Esophagus muscularis mucosa (tissue), 4 donors: ENCODE measurements at places on chromosomes 13 and 19. TPM values are rescaled to one million over a fixed set of nuclear protein-coding genes. Genes with fewer than 3 reads are reported as not detected.

The CBARP gene
- total RNA-seq, result 1.0 TPM

GRCh38 chr13:105788530-105788929 lies 746.9 kb downstream of the EFNB2 start:
- no peak overlapping the region for H3K4me3 ChIP-seq
- no peak for DNase-seq
- H3K4me1 ChIP-seq, result no peaks in the 10 kb centered on the region
- H3K27ac ChIP-seq, result no peak overlapping the region
- H3K27me3 ChIP-seq, result no peaks in the 10 kb centered on the region

DNA sequence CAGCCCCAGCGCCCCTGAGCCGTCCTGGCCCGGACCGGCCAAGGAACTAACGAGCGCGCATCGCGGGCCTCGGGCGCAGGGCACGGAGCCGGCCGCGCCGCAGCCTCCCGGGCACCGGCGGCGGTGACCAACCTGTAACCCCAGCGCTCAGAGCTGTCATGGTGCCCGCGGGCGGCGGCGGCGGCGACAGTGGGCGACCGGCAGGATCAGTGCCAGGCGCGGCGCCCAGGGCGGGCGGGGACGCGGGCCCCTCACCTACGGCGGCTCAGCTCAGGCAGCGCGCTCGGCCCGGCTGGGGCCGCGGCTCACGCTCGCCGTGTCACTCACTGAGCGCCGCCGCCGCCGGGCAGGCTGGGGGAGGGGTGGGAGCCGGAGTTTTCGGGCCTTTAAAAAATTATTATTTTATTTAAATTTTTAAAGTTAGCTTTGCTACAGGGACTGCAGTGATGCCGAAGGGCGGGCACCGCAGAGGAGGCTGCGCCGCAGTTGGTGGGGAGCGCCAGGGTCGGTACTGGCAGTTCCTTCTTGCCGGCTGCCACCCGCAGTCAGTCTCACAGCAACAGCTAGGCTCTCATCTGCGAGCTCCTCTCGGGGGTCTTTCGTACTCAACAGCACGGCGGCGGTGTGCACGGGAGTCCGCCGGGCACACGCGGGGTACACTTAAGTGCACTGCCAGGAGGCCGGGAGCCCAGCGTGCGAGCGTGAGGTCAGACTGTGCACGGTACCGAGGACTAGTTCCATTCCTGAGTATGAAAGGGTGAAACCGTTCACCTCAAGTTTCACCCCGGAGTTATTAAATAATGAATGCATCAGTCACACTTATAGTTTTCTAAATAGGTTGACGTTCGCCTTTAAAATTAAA lies at the start of gene NALCN:
Gene NALCN (minus strand): TSS at position 328 of the 862 bp plus-strand sequence. CDS start 17,382 bp downstream, outside the sequence.
- H3K27ac ChIP-seq, result no peak within 1 kb of the TSS
- H3K4me1 ChIP-seq, result peaks cover 18% of the 10 kb centered on the region
- H3K27me3 ChIP-seq, result no peaks in the 10 kb centered on the region
- H3K36me3 ChIP-seq, result no peaks in the 10 kb centered on the region
- peak within 1 kb of the TSS; percentile 51 for H3K4me3 ChIP-seq
- DNase-seq, result peak; percentile 89

DNA sequence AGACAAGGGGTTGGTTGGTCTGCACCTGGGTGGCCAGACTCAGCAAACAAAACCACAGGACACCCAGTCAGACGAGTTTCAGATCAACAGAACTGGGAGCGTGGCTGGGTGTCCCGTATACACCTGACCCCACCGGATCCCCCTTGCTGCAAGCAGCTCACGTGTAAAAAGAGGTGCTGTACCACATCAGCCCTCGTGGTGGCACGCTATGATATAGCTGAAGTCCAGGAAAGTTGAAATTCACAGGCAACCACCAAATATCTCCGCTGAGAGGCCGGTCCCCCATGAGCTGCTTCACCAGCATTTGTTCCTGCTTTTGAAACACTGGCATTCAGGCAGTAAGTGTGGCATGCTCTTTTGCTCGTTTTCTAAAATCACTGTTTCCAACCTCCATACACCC lies 92.3 kb downstream of the TUBA3C start:
- no peak for DNase-seq
- no peaks in the 10 kb centered on the region for H3K36me3 ChIP-seq
- H3K4me3 ChIP-seq, result no peak overlapping the region
- no peaks in the 10 kb centered on the region for H3K4me1 ChIP-seq
- no peak overlapping the region for H3K27ac ChIP-seq

The FFAR1 gene
- total RNA-seq, result not detected

DNA sequence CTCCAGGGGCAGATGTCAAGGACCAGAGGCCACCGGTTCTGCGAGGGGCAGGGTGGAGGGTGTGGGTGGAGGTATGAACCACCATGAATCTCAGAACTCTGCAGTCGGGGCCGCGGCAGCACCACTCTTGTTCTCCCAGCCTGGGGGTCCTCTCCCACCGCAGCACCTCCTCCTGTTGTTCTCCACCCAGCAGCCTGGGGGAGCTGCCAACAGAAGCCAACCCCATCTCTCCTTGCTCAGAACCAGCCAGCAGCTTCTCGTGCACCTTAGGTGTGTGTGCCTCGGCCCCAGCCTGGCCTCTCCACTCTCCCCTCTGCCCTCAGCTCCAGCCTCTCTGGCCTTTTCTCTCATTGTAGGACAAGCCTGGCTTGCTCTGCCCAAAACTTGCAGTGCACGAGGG lies 31.9 kb upstream of the CCNE1 start:
- no peaks in the 10 kb centered on the region for H3K4me1 ChIP-seq
- H3K4me3 ChIP-seq, result no peak overlapping the region
- no peak overlapping the region for H3K27ac ChIP-seq
- DNase-seq, result no peak
- no peaks in the 10 kb centered on the region for H3K36me3 ChIP-seq

The NCAN gene
- not detected for total RNA-seq

- H3K4me1 ChIP-seq, result peaks cover 7% of the 10 kb centered on the region
- no peaks in the 10 kb centered on the region for H3K27me3 ChIP-seq
- no peak for DNase-seq
- no peak overlapping the region for H3K27ac ChIP-seq
- no peaks in the 10 kb centered on the region for H3K36me3 ChIP-seq
These were observed 383.1 kb downstream of the DLEU7 start for GRCh38 chr13:50460358-50460757.

The VSIG10L gene
- total RNA-seq, result 2.5 TPM

GRCh38 chr19:48726556-48726955 lies 7.0 kb upstream of the MAMSTR start:
- H3K27ac ChIP-seq, result peak overlapping the region; percentile 78
- DNase-seq, result no peak
- H3K4me1 ChIP-seq, result peaks cover 31% of the 10 kb centered on the region
- H3K27me3 ChIP-seq, result no peaks in the 10 kb centered on the region
- peaks cover 75% of the 10 kb centered on the region for H3K36me3 ChIP-seq
- H3K4me3 ChIP-seq, result no peak overlapping the region

The ZNF382 gene
- total RNA-seq, result 17.2 TPM

DNA sequence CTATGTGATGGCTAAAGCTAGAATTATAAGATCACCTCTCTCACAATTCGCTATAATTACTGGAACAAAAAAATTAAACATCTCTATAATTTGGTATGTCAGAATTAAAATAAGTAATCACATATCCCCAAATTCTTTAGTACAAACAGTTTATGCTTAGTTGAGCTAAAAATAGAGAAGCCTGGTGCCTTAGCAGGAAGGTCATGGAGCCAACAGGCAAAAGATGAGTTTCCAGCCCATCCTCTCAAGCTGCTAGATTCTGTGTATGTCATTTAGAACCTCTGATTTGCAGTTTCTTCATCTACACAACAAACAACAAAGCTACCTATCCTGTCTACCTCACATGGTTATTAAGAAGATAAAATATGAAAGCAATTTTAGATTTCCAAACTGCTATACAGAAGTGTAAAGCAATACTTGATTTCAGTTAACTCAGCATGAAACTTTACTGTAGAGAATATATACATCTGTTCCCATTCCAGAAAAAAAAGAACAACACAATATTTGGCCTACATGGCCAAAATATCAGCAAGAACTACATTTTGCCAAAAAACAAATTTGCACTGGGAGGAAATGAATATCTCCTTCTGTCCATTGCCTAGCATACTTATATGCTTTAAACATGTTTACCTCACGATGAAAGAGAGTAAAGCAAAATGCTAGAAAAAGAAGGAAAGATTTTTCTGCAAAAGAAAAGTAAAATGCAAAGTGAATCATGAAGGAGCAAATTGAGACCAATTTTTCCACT lies 294.0 kb upstream of the MIR17HG start:
- no peak overlapping the region for H3K27ac ChIP-seq
- no peaks in the 10 kb centered on the region for H3K36me3 ChIP-seq
- no peaks in the 10 kb centered on the region for H3K27me3 ChIP-seq

- H3K4me1 ChIP-seq, result no peaks in the 10 kb centered on the region
- H3K4me3 ChIP-seq, result no peak overlapping the region
- no peak for DNase-seq
- no peak overlapping the region for H3K27ac ChIP-seq
These were observed 446.3 kb downstream of the OLFM4 start for GRCh38 chr13:53474878-53475277.

The KLK11 gene
- not detected for total RNA-seq

The C1QTNF9B gene
- not detected for total RNA-seq

The CBY2 gene
- not detected for total RNA-seq

GRCh38 chr19:48728911-48729664 lies 9.6 kb upstream of the MAMSTR start:
- peaks cover 74% of the 10 kb centered on the region for H3K36me3 ChIP-seq
- peaks cover 13% of the 10 kb centered on the region for H3K4me1 ChIP-seq
- H3K27ac ChIP-seq, result no peak overlapping the region

The CABP5 gene
- not detected for total RNA-seq

DNA sequence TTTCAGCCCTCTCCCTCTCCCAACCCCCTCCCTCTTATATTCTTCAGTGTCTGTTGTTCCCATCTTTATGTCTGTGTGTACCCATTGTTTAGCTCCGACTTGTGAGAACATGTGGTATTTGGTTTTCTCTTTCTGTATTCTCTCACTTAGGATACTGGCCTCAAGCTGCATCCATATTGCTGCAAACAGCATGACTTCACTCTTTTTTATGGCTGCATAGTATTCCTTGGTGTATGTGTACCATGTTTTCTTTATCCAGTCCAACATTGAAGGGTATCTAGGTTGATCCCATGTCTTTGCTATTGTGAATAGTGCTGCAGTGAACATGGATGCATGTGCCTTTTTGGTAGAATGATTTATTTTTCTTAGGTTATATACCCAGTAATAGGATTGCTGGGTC lies 17.8 kb downstream of the NHLRC3 start:
- H3K4me1 ChIP-seq, result no peaks in the 10 kb centered on the region
- H3K27me3 ChIP-seq, result no peaks in the 10 kb centered on the region
- H3K27ac ChIP-seq, result no peak overlapping the region
- no peak overlapping the region for H3K4me3 ChIP-seq
- no peaks in the 10 kb centered on the region for H3K36me3 ChIP-seq

DNA sequence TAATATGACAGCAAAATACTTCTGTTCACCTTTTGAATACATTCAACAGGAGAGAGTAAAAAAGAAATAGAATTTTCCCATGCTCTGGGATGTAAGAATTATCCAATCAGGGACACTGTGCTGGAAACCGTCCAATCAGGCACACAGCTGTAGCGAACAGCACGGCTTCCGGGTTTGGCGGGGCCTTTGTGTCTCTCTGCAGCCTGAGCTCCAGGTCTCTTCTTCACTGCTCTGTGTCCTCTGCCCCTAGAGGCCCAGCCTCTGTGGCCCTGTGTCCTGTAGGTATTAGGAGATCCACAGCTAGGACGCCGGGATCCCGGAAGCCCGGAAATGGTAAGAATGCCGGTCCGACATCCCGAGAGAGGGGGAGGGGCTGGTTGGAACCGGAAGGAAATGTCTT lies 92.7 kb downstream of the ZNF737 start:
- H3K4me1 ChIP-seq, result no peaks in the 10 kb centered on the region
- no peaks in the 10 kb centered on the region for H3K27me3 ChIP-seq
- no peak overlapping the region for H3K27ac ChIP-seq
- DNase-seq, result no peak

- H3K36me3 ChIP-seq, result no peaks in the 10 kb centered on the region
- H3K4me1 ChIP-seq, result no peaks in the 10 kb centered on the region
- H3K27ac ChIP-seq, result no peak overlapping the region
- H3K4me3 ChIP-seq, result no peak overlapping the region
- H3K27me3 ChIP-seq, result no peaks in the 10 kb centered on the region
These were observed 76.8 kb downstream of the FREM2 start for GRCh38 chr13:38763446-38764381.

DNA sequence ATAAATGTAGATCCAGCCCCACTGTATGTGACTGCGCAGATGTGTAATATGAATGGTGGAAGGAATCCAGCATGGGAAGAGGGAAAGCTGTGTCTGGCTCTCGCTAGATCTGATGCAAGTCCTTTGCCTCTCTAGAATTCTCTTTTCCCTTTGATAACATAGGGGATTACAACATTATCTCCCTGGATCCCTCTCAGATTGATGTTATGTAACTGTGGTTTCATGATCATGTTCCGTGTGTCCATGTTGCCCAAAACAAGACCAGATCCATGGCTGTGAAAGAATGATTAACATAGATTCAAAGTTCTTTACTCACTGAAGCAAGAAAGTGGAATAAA lies 184.0 kb upstream of the UBL3 start:
- H3K36me3 ChIP-seq, result no peaks in the 10 kb centered on the region
- DNase-seq, result no peak
- H3K27me3 ChIP-seq, result no peaks in the 10 kb centered on the region
- no peaks in the 10 kb centered on the region for H3K4me1 ChIP-seq
- no peak overlapping the region for H3K27ac ChIP-seq

The DPRX gene
- total RNA-seq, result not detected

- H3K4me3 ChIP-seq, result peak overlapping the region; percentile 50
- peaks cover 1% of the 10 kb centered on the region for H3K36me3 ChIP-seq
- H3K27me3 ChIP-seq, result no peaks in the 10 kb centered on the region
- H3K27ac ChIP-seq, result peak overlapping the region; percentile 95
- H3K4me1 ChIP-seq, result peaks cover 76% of the 10 kb centered on the region
These were observed 5.5 kb downstream of the SSC5D start for GRCh38 chr19:55493645-55494171.

DNA sequence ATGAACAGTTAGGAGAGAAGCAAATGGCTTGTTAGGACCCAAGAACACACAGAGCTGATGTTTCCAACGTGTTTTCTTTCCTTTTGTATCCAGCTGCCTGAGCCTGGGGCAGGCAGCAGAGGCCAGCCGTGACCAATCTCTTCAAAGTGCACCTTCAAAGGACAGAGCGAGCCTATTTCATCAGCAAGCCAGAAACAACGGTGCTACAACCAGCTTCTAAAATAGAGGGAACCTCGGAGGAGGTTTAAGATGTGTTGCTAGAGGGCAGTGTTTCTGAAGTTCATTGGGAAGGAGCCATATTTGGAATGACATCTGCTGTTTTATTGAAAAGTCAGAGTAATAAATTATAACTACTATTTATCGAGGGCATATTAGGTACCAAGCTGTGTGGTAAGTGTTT lies 56.2 kb upstream of the RFC3 start:
- peak; percentile 77 for DNase-seq
- H3K4me3 ChIP-seq, result no peak overlapping the region
- H3K36me3 ChIP-seq, result no peaks in the 10 kb centered on the region
- no peak overlapping the region for H3K27ac ChIP-seq

- H3K27ac ChIP-seq, result no peak overlapping the region
- H3K36me3 ChIP-seq, result peaks cover 92% of the 10 kb centered on the region
- no peaks in the 10 kb centered on the region for H3K27me3 ChIP-seq
- H3K4me3 ChIP-seq, result no peak overlapping the region
- DNase-seq, result no peak
These were observed 146.9 kb downstream of the KDM4B start for GRCh38 chr19:5115771-5116202.
